ENCODE measurements at places on chromosomes 7 and 10.
A peak's percentile ranks its signal among the peaks of the same experiment; 100 is the strongest.

GRCh38 chr7:27221201-27221797, 21.3 kb upstream of the EVX1 start:
- ATAC-seq, result no peak

DNA sequence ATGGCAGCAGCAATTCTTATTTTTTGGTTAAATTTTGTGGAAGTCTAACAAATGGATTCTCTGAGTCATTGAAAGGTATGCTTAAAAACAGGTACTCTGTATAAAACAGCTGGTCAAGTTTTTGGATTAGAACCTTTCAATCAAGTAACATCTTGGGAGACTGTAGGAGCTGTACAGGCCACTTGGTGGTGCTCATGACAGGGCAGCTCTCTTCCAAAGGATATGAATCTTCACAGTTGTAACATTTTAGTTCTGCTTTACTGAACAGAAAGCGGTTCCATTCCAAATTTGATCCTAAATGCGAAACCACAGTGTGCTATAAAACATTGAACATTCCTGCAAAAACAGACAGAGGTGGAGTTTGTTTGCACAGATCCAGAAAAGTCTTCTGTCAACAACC, 44.5 kb upstream of the AGR3 start:
- ATAC-seq, result no peak

DNA sequence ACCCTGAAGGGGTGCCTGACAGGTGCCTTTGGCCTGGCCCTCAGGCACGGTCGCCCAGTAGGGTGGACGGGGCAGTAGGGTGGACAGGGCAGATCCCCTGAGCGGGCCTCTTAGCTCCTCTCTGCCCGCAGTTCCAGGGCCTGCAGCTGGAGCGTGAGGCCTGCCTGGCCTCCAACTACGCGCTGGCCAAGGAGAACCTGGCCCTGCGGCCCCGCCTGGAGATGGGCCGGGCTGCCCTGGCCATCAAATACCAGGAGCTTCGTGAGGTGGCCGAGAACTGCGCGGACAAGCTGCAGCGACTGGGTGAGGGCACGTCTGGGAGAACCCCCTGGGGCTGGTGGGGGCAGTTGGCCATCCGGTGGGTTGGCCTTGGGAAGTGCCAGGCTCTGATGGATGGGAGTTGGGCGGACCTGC, 1.7 kb downstream of the VPS37D start:
- ATAC-seq, result no peak

GRCh38 chr7:114652041-114652440, 237.4 kb downstream of the FOXP2 start:
- ATAC-seq, result no peak

GRCh38 chr7:112282476-112283188, 76.1 kb downstream of the ZNF277 start:
- ATAC-seq, result no peak

DNA sequence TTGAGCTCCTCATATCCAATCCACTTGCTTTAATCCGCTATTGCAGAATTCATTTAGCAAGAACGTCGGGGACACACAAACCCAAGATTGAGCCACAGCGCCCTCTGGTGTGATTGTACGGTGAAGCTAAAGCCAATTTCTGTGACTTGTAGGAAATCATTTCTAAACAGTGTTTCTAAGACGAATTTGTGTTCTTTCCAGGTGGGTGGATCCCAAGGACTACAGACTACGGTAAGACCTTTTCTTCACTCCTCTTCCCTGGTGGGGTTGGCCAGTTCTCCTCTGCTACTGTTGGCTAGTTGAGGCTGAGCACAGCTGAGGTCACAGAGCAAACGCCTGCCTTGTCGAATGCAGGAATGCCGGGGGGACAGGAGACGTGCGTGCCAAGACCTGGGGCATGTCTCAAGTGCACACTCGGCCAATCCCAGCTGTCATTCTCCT, 5.2 kb downstream of the DMBT1 start:
- ATAC-seq, result peak; percentile 57

- no peak for ATAC-seq
Observed at GRCh38 chr10:126011995-126012394, 115.6 kb downstream of the FANK1 start.

DNA sequence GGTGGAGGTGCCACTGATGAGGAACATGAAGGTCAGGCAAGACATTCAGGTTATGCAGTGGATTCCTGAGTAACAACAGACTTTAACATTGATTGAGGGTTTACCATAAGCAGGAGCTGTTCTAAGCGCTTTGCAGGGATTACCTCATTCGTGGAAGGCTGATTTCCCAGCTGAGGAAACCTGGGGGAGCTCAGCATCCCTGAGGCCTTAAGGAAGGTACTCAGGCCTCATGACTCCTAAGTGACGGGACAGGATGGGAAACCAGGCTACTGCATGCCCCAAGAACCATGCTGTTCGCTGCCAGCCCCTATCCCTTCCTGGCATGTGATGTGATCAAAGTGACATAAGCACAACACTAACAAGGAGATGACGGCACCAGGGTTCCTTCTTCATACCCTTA, 143.6 kb upstream of the NFE2L3 start:
- ATAC-seq, result no peak

DNA sequence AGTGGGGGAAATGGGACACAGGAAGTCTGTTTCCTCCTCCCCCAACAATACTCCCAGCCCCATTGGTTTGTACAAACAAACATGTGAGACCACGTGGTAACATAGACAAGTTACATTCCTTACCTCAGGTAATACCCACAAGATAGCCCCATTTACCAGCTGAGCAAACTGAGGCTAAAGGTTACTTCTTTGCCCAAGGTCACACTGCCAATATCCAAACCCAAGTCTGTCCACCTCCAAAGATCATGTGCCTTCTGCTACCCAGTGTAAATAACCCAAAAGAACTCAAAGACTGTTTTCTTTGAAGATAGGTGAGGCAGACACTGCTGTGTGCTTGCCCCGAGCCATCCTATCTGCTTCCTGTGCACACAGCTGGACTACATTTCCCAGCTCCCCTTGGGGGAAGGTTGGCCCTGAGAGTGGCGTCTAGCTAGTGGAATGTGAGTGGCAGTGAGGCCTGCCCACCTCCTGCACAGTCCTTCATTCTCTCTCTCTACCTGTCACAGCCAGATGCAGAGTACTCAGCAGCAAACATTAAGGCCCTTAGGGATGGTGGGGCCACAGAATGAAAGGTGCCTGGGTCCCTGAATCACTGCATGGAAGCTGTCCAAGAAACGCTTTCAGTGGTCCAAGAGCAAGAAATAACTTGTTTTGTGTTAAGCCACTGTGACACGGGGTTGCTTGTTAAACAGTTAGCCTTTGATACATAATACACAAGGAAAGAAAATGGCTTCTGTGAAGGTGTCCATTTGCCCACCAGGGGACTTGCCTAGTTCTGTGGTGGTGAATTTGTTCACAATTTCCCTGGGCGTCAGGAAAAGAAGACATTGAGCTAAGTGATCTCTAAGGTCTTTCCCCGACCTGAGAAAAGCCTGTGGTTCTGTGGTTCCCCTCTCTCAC, 257.7 kb upstream of the NFE2L3 start:
- ATAC-seq, result no peak

DNA sequence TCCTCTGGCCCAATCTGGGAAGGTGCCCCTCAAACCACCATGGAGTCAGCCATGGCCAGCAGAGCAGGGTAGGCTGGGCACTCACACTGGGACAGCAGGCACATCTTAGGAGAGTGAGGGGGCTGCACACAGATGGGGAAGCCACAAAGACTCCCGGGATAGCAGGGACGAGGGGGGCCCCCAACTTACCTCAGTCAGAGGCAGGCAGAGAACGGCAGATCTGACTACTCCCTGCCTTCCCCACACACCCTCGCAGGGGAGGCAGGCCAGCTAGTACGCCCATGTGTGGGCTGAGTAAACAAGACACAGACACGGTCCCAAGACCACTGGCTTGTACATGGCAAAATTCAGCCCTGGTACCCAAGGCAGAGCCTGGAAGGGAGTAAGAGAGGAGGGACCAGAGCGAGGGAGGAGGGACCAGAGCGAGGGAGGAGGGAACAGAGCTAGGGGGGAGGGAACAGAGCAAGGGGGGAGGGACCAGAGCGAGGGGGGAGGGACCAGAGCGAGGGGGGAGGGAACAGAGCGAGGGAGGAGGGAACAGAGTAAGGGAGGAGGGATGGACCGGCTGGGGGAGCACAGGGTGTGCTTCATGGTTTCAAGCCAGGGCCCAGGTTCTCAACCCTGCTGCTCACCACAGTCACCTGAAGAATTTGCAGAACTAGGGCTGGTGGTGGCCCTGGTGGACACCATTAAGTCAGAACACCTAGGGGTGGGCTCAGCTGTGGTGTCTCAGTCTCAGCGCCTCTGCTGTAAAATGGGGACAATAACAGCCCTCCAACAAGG, 73.8 kb downstream of the RGS10 start:
- no peak for ATAC-seq

DNA sequence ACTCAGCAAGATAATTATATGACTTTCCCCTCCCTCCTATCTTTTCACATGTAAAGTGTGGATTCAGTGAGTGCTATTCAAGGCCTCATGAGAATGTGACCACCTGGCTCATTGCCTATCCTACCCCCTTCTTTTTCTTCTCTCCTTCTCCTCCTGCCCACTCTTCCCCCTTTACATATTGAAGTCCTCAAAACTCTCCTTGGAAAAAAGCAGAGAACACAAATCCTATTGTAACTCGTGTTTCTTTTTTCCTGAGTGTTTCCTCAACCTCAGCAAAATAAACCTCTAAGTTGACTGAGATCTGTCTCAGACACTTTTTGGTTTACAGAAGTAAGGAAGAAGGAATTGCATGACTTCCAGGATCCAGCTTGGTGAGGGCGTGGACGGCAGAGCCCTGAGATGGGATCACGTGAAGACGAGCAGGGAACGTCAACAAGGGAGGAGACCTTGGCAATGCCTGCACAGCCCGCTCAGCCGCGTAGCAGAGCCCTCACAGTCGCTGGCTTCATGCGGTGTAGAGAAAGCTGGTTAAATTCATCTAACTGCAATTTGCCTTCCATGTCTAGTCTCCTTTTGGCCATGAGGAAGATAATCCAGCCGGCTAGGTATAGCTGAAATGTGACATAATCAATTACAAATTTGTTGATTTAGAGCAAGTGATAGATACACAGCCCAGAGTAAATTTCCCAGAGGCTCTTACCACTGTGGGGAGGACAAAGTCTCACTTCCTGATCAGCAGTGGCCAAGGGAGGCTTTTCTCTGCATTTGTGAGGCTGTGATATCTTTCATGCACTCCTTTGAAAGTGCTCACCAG, 75.7 kb downstream of the LYZL2 start:
- ATAC-seq, result peak; percentile 93

DNA sequence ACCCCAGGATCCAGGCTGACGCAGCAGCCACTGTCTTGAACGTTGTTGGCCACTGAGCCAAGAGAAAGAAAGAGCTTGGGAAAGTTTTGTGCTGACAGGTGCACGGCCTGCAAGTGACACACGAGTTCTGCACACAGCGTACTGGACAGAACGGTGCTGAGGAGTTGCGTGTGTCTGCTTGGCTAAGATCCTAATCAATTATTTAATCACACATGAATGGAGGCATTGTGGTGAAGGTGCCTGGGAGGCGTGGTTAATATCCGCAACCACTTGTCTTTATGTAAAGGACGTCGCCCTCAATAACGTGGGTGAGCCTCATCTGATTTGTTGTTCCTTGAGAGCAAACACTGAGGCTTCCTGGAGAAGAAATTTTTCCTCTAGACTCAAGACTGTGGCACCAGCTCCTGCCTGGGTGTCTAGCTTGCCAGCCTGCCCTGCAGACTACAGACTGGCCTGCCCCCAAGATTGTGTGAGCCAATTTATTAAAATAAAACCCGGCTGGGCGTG, 16.6 kb upstream of the GNA12 start:
- ATAC-seq, result no peak

DNA sequence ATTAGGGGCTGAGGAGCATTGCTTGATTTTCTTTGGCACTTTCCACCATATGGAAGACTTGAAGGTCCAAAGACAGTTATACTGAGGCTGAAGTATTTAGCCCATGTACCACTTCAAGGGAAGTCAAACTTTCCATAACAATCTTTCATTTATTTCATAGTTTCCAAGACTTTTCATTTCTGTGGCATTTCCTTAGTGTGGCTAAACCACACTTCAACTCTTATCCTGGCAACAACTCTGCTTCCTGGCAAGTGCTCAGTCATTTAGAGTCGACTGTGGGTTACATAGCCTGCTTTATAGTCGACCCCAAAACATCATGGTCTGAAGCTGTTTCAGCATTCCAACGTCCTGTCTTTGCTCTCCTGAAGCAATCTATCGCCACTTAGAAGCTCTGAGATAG, 343.0 kb upstream of the SEMA3D start:
- no peak for ATAC-seq

GRCh38 chr7:44977304-44977958, 1.4 kb downstream of the MYO1G start:
- ATAC-seq, result no peak

DNA sequence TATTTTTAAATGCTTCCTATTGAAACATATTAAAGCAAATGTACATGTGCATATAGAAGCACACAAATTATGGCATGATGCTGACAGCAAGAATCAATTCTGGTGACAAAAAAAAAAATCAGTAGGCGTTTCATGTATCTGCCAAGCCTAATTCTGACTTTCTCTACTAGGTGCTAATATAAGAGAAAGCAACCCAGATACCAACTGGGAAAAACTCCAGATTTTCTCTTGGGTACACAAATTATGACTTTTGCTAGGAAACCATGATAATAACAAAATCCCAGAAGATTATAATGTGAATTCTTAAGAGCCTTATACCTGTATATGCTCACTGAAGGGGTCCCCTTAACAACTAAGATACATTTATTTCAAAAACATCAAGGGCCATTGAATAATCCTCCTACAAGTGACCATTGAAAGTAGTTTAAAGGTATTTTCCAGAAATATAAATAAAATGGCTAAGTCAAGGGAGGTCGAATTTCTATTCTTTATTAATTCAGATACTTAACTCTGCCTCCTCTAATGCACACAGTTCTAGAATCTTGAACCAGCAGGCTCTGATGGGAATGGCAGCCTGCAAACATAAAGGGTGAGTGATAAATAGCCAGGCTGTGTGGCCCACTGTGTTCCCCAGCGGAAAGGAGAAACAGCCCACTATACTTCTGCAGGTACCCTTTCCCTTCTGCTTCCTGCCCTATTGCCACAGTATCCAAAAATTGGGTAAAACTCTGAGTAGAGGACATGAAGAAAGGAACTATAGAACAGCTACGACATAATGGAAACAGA, 84.5 kb downstream of the DGKB start:
- ATAC-seq, result no peak

DNA sequence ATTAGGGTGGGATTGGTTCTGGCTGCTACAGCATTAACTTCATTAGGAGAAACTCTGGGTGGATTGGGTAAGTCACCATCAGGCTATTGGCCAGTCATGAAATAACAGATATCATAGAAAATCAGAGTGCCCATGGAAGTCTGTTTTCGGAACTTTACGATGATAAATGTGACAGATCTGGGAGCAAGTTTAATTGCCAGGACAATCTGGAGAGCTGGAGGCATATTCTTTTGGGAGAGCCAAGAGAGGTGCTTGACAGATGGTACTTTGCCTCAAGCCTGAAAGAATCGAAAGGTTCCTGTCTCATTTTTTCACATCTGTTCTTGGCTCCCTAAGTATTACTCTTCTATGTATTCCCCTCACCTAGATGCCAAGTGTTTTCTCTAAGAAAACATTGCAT, 369.9 kb downstream of the CNTNAP2 start:
- no peak for ATAC-seq

DNA sequence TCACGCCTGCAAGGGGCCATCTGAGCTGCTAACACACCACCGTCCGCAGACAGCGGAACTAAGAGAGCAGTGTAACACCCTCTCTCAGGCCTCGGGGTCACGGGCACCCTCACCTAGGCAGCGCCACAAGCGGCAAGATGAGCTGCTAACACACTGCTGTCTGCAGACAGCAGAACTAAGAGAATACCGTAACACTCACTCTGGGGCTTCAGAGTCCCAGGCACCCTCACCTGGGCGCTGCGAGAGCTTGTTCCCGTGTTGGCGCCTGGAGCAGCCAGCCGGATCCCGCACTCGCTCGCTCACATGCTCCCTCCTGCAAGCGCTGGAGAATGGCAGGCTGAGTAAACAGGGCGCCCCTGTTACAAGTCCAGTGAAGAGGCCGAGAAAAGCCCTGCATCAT, 160.2 kb downstream of the SRPK2 start:
- no peak for ATAC-seq
